ENCODE measurements at places on chromosomes 13 and 19.
A peak's percentile ranks its signal among the peaks of the same experiment; 100 is the strongest.

DNA sequence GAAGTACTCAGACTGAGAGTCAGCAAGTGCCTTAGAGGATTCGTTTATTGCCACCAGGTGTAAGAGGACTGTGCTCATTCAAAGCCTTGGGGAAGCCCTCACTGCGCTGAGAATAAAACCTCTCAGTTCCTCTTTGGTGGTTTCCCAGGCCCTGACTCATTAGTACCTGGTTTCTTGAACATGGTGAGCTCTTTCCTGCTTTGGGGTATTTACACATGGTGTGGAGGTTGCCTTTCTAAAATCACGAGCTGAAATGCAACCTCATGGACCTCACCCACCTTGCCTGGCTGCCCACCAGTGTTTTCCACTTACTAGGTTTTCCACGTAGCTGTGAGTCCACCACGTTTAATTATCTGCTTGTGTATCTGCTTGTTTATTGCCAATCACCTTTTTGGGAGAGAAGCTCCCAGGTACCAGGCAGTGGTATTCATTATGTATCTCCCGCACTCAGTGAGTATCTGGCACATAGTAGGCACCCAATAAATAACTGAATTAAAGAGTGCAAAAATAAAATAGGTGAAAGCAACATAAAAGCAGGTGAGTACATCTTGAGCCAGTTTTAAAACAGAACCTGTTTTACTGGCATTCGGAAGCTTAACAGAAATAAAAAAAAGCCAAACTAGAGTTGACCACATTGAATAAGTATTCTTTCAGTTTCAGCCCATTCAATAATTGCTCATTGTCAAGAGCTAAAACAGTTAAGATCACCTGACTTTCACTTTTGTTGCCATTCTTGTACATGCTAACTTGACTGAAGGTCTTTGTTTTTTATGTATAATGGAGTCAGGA, 533.0 kb downstream of the MYO16 start:
- peak; percentile 89 for DNase-seq

- DNase-seq = peak; percentile 13
Measured at GRCh38 chr13:28574617-28575142, 79.8 kb upstream of the FLT1 start.

DNA sequence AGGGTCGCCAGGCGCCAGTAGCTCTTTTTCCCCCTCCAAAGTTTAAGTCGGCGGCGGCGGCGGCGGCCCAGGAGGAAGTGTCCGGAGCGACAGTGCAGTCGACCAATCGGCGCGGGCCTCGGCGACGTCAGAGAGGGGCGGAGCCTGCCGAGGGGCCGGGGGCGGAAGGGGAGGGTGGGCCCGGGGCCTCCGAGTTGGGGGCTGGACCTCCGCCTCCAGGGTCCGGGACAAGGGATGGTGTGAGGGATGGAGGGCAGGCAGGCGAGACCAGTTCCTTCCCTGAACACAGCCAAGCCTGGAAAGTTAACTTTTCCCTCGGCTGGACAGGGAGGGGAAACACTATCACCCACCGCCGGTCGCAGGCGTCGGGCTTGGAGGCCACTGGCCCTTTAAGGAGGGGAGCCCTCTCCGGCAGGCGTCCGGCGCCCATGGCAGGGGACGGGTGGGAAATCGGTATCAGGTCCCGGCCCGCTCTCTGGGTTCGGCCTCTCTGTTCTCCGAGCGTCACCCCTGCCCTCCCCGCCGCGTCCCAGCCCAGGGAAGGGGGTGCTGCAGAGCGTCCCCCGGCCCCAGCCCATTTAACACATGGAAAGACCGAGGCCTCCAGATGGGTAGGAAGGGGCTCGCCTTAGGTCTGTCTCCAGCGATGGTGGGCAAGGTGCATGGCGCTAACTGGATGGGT, at the start of gene PRKD2:
TSS of gene PRKD2 (minus strand) at position 81 of the 682 bp plus-strand sequence. CDS start 744 bp downstream, outside the sequence.
- peak; percentile 85 for DNase-seq

DNA sequence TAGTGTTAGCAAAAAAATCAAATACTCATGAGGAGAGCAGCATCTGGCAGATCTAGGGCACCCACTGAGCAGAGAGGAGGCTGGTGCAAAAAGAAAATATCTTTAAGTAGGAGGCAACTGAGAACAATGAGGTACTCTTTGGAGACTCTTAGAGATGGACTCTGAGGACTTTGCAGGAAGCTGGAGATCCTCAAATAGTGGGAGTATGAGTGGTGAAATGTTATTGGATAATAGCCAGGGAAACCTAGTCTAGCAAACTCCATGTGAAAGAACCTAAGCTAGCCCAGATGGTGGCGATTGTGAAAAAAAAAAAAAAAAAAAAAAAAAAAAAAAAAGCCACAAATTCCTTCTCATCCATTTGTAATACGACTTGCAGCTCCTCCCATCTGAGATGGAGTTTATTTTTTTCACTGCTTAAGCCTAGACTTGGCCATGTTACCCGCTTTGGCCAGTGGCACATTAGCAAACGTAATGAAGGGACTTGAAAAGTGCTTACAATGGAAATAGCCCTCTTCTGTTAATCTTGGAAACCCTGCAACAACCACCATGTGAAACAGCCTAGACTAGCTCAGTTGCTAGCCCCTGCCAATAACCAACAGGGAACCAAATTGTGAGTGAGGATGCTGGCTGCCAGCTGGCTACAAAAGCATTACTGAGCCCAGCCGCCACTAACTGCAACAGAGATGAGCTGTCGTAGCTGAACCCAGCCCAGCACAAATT, 476.2 kb downstream of the KLF12 start:
- DNase-seq = no peak

Data from OCI-LY7 (cell line).